Calu3 (cell line): ENCODE measurements at places on chromosomes 1 and 21.

GRCh38 chr1:158952416-158952815 lies 21.1 kb downstream of the PYHIN1 start:
- H3K36me3 ChIP-seq: no peaks in the 10 kb centered on the region
- H3K4me3 ChIP-seq: no peak overlapping the region
- H3K4me1 ChIP-seq: no peaks in the 10 kb centered on the region
- no peak for DNase-seq

GRCh38 chr1:59364037-59364436 lies 67.1 kb downstream of the FGGY start:
- no peaks in the 10 kb centered on the region for H3K4me1 ChIP-seq
- no peak for DNase-seq
- no peaks in the 10 kb centered on the region for H3K27me3 ChIP-seq

- no peak overlapping the region for H3K27ac ChIP-seq
- DNase-seq: no peak
- H3K4me1 ChIP-seq: peaks cover 32% of the 10 kb centered on the region
- H3K4me3 ChIP-seq: no peak overlapping the region
- H3K36me3 ChIP-seq: peaks cover 8% of the 10 kb centered on the region
Measured at GRCh38 chr1:13756557-13757315, 56.7 kb downstream of the PRDM2 start.

- H3K4me3 ChIP-seq: no peak overlapping the region
- peaks cover 22% of the 10 kb centered on the region for H3K36me3 ChIP-seq
- H3K27me3 ChIP-seq: no peaks in the 10 kb centered on the region
- no peak for DNase-seq
- H3K27ac ChIP-seq: no peak overlapping the region
Measured at GRCh38 chr1:42962641-42963377, 4.1 kb upstream of the SLC2A1 start.

GRCh38 chr1:61864489-61864888 lies 122.2 kb downstream of the PATJ start:
- no peaks in the 10 kb centered on the region for H3K27me3 ChIP-seq
- peaks cover 18% of the 10 kb centered on the region for H3K36me3 ChIP-seq
- no peaks in the 10 kb centered on the region for H3K4me1 ChIP-seq
- H3K27ac ChIP-seq: no peak overlapping the region
- DNase-seq: no peak

DNA sequence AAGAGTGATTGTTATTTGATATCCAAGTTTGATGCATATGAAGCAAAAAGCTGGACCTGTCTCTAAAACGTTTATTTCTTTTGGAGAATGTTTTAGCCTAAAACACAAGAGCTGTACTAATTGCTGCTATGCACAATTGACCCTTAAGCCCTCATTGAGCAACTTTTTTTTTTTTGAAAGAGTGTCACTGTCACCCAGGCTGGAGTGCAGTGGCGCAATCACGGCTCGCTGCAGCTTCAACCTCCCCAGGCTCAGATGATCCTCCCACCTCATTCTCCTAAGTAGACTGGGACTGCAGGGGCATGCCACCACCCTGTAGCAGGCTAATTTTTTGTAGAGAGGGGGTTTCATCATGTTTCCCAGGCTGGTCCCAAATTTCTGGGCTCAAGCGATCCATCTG lies 129.1 kb downstream of the PIK3R3 start:
- no peaks in the 10 kb centered on the region for H3K4me1 ChIP-seq
- H3K36me3 ChIP-seq: no peaks in the 10 kb centered on the region
- no peak for DNase-seq

GRCh38 chr1:157646144-157646543 lies 48.3 kb upstream of the FCRL4 start:
- no peak for DNase-seq
- no peaks in the 10 kb centered on the region for H3K4me1 ChIP-seq
- no peak overlapping the region for H3K27ac ChIP-seq

DNA sequence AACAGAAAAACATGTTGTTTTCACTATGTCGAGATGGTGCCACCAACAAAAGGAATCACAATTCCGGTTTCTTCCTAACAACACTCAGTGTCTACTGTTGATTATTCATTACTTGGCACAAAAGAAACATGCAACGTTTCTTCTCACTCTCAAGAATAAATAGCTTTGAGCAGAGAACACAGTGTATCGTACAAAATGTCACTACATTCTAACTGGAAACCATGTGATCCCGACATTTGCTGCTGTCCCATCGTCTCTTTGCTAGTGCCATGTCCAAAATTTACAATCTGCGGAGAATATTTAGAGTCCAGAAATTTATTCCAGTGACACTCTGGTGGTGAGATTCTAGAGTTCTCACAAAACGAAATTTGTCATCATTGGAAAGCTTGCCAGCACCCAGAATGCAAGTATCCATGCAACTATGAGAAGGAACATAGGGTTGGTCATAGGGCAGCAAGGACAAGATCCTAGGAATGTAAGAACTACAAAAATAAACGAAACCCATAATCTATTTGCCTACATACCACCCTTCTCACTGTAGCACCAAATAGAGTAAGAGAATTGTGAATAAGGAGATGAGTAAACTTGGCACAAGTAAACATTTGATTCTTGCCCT lies 505.1 kb downstream of the LTN1 start:
- H3K27me3 ChIP-seq: no peaks in the 10 kb centered on the region
- H3K36me3 ChIP-seq: no peaks in the 10 kb centered on the region
- H3K4me3 ChIP-seq: no peak overlapping the region

GRCh38 chr1:239784896-239785295 lies 306.8 kb upstream of the FMN2 start:
- H3K36me3 ChIP-seq: no peaks in the 10 kb centered on the region
- H3K27me3 ChIP-seq: no peaks in the 10 kb centered on the region
- no peaks in the 10 kb centered on the region for H3K4me1 ChIP-seq
- DNase-seq: no peak
- no peak overlapping the region for H3K4me3 ChIP-seq
- no peak overlapping the region for H3K27ac ChIP-seq

DNA sequence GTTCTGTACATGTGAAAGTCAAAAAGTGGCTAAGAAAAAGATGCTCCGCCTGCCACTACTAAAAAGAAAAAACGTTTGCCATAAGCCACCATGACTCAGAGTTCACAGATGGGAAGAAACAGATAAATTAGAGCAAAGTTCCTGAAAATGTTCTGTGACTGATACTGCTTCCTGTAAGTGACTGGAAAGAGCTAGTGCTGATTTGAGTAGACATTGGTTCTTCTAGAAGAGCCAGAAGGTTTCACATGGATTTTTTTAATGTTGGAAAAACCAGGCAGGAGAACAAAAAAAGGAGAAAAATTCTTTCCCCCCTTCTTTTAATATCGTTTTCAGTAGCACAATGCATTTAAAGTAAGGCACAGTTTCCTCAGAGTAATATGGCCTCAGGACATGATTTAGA lies 221.4 kb downstream of the HLX start:
- no peak for DNase-seq
- no peak overlapping the region for H3K4me3 ChIP-seq
- H3K4me1 ChIP-seq: peaks cover 34% of the 10 kb centered on the region
- H3K27ac ChIP-seq: no peak overlapping the region
- H3K27me3 ChIP-seq: no peaks in the 10 kb centered on the region

DNA sequence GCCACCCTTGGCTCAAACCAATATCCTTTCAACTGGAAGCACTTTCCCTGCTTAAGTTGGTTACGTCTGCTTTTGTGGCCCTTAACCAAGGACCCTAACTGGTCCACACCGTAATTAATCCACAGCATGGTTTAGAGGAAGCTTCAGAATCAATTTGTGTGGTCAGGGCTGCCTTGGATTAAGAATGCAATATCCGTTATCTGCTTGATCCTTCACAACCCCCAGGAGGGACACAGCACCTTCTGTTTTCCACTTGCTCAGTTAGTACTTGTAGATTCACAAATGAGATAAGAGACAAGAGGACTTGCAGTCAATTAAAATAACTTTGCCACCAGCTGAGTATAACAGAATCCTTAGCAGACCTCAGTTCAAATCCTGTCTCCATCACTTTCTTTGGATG lies 56.9 kb upstream of the LRP8 start:
- peaks cover 14% of the 10 kb centered on the region for H3K4me1 ChIP-seq
- no peak overlapping the region for H3K27ac ChIP-seq
- H3K27me3 ChIP-seq: peaks cover 28% of the 10 kb centered on the region
- H3K4me3 ChIP-seq: no peak overlapping the region
- DNase-seq: no peak

DNA sequence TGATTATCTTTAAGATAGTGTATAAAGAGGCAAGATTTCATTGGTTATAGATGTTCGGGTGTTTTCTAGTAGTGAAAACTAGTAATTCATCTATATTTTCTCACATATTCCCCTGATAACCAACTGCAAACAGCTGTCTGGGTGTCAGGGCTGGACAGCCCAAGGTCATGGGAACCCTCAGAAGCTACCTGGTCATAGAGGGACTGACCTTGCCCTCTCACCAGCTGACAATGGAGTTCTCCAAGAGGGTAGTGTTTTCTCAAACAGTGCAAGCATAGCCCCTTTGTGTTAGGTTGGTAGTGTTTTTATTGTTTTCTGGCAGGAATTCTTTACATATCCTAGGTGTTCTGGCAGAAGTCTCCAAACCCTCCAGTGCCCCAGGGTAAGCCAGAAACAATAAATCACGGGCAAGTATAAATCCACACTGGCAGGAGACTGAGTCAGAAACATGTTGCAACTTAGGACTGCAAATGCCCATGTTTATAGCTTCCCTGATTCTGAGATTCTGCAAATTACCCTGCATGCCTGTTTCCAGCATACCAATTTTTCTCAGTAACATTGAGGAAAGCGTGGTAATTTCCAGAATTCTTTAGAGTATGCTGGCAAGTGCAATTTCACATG lies 82.8 kb upstream of the ATP1A1 start:
- no peak for DNase-seq
- H3K4me3 ChIP-seq: no peak overlapping the region
- no peak overlapping the region for H3K27ac ChIP-seq
- no peaks in the 10 kb centered on the region for H3K27me3 ChIP-seq

DNA sequence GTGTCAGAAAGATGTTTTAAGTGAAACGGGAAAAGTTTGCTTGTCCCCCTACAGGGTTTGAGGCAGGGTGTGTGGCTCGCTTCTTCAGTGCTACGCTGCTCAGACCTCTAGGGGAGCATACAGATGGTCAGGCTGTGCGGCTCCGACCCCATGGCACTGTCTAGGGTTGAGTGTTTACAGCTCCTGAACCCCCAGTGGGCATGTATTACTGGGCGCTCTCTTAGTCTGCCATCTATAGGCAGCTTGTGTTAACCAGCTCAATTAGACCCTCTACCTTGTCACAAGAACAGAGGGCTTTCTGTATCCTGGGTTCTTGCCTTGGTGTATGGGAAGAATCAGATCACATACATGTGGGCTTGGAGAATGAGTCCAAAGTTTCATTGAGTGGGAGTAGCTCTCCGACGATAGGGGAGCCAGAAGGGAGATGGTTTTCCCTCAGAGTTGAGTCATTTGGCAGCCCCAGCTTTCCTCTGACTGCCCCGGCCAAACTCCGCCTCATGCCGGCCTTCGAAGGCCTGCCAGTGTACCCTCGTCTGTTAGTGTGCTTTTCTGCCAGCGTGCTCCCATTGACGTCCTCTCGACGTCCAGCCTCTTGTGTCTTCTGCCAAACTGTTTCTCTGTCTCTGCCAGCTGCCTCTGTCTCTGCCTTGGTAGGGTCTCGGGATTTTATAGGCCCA lies 38.6 kb upstream of the ADGRL4 start:
- no peaks in the 10 kb centered on the region for H3K27me3 ChIP-seq
- no peaks in the 10 kb centered on the region for H3K36me3 ChIP-seq
- no peaks in the 10 kb centered on the region for H3K4me1 ChIP-seq
- DNase-seq: no peak

- H3K27me3 ChIP-seq: no peaks in the 10 kb centered on the region
- no peak for DNase-seq
- no peaks in the 10 kb centered on the region for H3K4me1 ChIP-seq
- H3K36me3 ChIP-seq: no peaks in the 10 kb centered on the region
Measured at GRCh38 chr1:216820345-216820744, 97.1 kb upstream of the ESRRG start.

DNA sequence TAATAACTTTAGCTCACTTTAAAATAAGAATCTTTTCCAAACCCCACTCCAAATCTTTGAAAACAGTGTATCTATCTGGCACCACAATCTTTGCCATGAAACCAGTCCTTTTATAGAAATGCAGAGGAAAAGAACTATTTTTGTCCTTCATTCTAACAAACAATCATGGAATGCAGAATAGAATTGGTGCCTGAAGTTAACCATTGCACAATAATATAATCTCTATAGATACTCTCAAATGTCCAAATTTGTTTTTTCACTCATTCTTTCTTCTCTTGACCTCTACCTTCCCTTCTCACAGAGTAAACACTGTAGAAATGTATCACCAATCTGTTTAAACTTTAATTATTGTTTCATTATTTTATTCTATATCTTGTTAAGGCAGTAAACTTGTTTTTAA lies 34.8 kb downstream of the TTLL7 start:
- no peak for DNase-seq
- no peaks in the 10 kb centered on the region for H3K27me3 ChIP-seq
- no peak overlapping the region for H3K4me3 ChIP-seq
- no peaks in the 10 kb centered on the region for H3K36me3 ChIP-seq
- H3K4me1 ChIP-seq: no peaks in the 10 kb centered on the region

DNA sequence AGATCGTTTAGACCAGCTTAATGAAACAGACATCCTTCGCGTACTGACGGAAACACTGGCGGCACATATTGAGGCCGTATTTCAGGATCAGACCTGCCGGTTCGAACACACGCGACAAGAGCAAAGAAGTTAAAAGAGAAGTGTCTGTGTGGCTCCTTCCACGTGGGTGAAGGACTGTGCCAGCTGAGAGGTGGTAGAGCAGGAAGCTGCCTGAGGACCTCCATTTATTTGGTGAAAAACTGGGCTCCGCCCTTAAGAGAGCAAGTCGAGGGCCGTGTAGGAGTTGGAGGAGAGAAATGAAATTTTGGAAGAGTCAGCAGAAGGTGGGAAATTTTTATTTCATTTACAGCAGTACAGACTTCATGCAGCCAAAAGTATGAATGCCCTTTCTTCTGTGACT lies 38.8 kb upstream of the ADORA3 start:
- H3K36me3 ChIP-seq: no peaks in the 10 kb centered on the region
- no peak overlapping the region for H3K27ac ChIP-seq
- DNase-seq: no peak
- peaks cover 11% of the 10 kb centered on the region for H3K4me1 ChIP-seq
- no peaks in the 10 kb centered on the region for H3K27me3 ChIP-seq

DNA sequence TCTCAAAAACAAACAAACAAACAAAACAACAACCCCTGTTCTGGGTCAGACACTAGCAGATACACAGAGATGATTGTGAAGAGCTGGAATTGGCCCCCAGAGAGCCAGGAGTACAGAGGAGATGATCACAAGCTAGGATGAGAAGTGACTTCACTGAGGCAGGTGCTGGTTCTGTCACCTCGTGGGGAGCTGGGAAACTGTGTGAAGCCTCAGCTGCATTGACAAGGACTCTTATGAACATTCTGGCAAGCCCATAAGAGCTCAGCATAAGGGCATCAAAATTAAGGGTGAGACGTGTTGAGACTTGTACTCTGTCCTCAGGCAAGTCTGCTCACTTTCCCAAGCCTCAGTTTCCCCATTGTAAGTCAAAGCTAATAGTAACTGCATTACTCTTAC lies 14.7 kb upstream of the PTP4A2 start:
- H3K4me1 ChIP-seq: peaks cover 44% of the 10 kb centered on the region
- H3K27ac ChIP-seq: no peak overlapping the region
- no peaks in the 10 kb centered on the region for H3K27me3 ChIP-seq
- H3K36me3 ChIP-seq: peaks cover 20% of the 10 kb centered on the region

GRCh38 chr1:53620061-53620855 lies 118.7 kb downstream of the GLIS1 start:
- H3K27ac ChIP-seq: no peak overlapping the region
- H3K4me3 ChIP-seq: no peak overlapping the region
- no peaks in the 10 kb centered on the region for H3K4me1 ChIP-seq
- H3K27me3 ChIP-seq: peaks cover 40% of the 10 kb centered on the region

GRCh38 chr1:214967865-214968575 lies 114.5 kb upstream of the KCNK2 start:
- H3K4me1 ChIP-seq: no peaks in the 10 kb centered on the region
- H3K4me3 ChIP-seq: no peak overlapping the region
- H3K27ac ChIP-seq: no peak overlapping the region
- H3K36me3 ChIP-seq: no peaks in the 10 kb centered on the region
- no peak for DNase-seq
